ENCODE measurements at places on chromosomes 16 and 17. TPM values are rescaled to one million over a fixed set of nuclear protein-coding genes. Genes with fewer than 3 reads are reported as not detected.

Gene GCGR
- not detected for total RNA-seq

GRCh38 chr17:8871081-8871581 lies 3.7 kb upstream of the PIK3R6 start:
- DNase-seq: no peak

Gene EVPLL
- not detected for total RNA-seq

DNA sequence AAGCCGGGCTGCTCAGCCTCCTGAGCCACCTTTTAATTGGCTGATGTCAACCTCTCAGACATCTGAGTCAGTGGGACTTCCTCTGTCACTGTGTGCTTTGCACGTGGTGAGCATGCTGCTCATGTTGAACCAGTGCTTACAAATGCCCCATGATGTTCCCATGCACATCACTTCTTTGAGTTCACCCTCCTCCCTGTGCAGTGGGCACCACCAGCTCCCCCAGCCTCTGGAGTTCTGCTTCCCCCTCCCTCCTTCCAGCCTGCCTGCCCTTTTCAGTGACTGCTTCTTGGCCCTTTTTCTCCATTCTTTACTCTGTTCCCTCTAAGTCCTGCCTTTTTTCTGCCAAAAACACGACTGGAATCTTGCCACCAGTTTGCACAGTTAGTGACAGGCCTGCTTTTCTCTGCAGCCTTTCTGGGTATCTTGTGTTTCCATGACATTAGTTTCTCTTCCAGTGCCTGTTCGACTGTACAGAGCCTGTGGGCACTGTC lies 41.6 kb downstream of the USP10 start:
- no peak for DNase-seq

DNA sequence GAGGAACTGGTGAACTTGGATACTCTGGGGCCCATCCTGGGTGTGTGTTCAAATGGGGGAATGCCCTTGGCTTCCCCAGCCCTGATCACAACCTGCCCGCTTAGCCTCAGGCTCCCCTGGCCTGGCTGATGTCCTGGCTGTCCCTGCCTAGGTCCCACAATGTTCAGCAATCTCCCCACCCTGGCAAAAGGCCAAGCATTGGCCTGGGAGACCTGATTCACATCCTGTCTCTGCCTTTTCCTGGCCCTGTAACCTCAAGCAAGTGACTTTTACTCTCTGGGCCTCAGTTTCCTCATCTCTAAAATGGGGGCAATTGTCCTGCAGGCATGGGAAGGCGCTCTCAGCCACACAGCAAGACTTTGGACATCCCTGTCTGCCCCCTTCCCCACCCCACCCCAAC lies 14.4 kb downstream of the CPNE2 start:
- DNase-seq: peak; percentile 48

DNA sequence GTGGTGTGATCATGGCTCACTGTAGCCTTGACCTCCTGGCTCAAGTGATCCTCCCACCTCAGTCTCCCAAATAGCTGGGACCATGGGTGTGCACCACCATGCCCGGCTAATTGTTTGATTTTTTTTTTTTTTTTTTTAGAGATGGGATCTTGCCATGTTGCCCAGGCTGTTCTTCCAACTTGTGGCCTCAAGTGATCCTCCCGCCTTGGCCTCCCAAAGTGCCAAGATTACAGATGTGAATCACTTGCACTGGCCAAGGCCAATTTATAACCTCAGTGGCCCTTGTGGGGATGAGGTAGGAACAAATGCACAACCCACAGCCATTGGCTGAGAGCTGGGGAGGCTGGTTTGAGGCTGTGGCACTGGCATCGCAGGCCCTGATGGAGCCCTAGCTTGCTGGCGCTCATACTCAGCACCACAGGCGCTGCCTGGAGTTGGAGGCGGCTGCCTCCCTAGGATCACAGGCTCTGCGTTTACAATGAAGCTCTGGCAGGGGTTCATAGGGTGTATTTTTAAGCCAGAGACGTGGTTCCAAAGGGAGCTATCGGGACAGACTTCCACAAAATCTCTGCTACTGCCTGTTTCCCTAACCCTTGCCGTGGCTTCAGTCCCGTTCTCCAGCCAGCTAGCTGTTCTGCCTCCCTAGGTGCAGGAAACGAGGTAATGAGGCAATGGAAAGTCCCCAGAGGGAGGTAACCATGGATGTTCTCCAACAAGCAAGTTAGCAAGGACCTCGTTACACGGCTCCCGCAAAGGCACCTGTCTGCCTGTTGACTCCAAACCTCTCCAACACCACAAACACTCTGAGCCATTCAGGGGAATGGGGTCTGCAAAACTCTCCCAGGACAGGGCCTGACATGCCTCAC lies 2.9 kb downstream of the ABCA3 start:
- DNase-seq: no peak

DNA sequence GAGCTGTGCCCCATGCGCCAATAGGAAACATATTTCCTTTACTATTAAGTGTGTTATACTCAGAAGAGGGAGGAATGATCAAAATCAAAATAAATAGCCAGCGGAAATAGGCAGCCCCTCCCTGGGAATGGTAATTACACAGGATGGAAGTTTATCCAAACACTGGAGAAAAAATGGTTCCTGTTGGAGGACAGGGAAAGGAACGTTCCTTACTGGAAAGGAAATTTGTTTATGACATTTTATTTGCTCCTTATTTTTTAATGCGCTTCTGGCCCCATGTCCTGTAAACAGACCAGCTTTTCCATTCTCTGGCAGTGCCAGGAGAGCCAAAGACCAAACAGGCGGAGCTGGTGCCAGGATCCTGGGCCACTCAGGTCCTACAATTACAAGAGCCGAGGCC lies 273.7 kb downstream of the SOX9 start:
- no peak for DNase-seq

GRCh38 chr17:65101371-65101770 lies 35.8 kb upstream of the RGS9 start:
- DNase-seq: no peak

GRCh38 chr17:78242024-78242742 lies 10.8 kb downstream of the TMEM235 start:
- DNase-seq: no peak

- DNase-seq: peak; percentile 13
Measured at GRCh38 chr16:1791943-1792812, 1.3 kb downstream of the IGFALS start.

- no peak for DNase-seq
Measured at GRCh38 chr16:89623511-89624261, 10.2 kb downstream of the DPEP1 start.

DNA sequence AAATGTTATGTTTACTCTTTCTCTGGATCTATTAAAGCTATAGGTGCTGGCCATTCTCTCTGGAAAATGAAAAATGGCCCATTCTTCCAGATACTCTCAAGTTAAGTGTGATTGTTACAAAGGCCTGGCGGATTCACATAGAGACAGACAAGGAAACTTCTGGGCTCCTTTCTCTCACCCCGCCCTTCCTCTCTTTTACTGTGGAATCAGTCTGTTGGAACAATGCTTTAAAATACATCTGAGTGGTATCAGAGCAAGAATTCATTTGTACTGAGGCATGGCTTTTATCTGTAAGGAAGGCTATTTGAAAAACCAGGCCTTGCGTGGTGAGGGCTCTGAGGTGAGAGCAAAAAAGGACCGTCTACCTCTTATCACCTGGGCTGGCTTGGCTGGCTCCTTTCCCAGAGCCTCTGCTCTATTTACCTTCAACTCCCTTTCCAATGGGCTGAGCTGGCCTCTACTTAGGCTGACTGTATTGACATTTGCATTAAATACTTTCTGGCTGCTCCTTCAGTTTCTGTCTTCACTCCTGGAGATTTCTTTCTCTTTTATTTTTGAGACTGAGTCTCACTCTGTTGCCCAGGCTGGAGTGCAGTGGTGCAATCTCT lies 274.0 kb downstream of the PHKB start:
- no peak for DNase-seq

Gene TTLL6
- not detected for total RNA-seq

DNA sequence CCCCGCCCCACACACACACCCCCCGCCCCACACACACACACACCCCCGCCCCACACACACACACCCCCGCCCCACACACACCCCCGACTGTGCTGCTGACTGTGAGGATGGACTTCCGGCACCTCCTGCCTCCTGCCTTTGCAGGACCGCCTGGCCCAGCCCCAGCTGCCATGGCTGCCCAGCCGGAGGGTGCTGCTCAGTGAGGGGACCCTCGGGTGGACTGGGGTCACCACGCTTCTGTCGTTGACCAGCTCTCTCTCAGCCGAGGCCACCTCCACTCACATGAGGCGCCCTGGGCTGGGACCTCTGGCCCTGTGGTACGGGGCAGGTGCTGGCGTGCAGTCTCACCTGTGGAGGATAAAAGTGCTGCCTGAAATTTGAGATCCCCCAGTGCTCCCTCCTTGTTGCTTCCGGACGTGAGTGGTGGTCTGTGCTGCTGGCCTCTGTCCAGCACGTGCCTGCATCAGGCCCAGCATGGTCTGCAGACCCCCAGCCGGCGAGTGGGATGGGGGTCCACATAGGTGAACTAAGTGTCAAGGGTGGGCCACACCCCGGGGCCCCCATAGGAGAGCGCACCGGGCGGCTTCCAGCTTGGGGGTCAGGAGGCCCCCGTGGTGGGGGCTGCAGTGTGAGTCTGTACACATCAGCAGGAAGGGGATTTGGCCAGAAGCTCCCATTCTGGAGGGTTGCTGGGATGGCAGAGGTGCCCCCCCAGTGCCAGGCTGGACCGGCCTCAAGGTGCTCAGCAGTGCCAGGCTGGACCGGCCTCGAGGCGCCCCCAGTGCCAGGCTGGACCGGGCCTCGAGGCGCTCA lies 11.2 kb downstream of the METRNL start:
- DNase-seq: no peak

Measured in uterus (tissue), 4 donors.